Renal cortical epithelial cell (primary cell): ENCODE measurements at places on chromosomes 2 and 18. TPM values are rescaled to one million over a fixed set of nuclear protein-coding genes. Genes with fewer than 3 reads are reported as not detected.

GRCh38 chr2:11533278-11534070 lies at the start of gene GREB1:
TSS of gene GREB1 (plus strand) at chr2:11534045. CDS start at chr2:11556615, 22,570 bp downstream.
- DNase-seq, result no peak

GRCh38 chr2:95401480-95401879 lies 1.0 kb upstream of the FAHD2A start:
- no peak for DNase-seq

DNA sequence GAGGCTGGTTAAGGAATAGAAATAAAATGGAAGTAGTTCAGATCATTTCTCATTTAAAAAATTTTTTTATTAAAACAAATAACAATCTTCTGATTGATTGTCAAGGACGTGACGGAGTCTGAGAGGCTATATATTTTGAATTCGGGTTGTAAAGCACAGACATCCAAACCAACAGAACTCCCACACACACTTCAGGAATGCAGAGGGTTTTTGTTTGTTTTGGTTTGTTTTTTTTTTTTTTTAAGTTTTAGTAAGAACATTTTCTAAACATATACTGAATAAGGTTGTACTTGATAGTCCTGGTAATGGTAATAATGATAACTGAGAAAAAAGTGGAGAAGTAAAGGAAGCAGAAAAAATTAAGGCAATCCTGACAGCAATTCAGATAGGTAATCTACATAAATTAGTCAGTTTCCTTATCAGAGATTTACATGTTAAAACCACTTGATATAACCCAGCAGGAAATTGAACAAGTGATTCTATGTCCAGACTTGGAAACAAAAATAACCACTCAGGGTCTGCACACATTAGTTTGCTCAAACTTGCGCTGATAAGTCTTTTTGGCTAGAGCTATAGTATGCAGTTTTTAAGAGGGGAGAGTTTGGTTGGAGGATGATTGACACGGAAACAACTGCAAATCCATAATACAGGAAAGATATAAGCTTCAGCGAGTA lies 51.5 kb upstream of the CTAGE1 start:
- DNase-seq, result no peak

DNA sequence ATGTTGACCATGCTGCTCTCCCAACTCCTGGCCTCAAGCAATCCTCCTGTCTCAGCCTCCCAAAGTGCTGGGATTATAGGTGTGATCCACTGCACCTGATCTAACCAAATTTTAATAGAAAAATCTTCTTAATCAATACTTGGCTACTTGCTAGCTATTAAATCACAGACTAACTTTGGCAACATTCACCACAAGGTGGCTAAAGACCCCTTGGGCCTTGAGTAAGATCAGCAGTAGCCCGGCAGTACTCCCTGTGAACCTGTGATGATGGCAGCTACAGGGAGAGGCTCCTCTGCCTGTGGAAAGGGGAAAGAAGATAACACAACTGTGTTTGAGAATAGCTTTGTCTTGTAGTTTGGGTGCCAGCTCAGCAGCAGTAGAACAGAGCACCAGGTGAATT lies 102.9 kb downstream of the SLC39A10 start:
- no peak for DNase-seq

- DNase-seq, result no peak
Observed at GRCh38 chr18:45562567-45563479, 52.5 kb upstream of the SLC14A2 start.

DNA sequence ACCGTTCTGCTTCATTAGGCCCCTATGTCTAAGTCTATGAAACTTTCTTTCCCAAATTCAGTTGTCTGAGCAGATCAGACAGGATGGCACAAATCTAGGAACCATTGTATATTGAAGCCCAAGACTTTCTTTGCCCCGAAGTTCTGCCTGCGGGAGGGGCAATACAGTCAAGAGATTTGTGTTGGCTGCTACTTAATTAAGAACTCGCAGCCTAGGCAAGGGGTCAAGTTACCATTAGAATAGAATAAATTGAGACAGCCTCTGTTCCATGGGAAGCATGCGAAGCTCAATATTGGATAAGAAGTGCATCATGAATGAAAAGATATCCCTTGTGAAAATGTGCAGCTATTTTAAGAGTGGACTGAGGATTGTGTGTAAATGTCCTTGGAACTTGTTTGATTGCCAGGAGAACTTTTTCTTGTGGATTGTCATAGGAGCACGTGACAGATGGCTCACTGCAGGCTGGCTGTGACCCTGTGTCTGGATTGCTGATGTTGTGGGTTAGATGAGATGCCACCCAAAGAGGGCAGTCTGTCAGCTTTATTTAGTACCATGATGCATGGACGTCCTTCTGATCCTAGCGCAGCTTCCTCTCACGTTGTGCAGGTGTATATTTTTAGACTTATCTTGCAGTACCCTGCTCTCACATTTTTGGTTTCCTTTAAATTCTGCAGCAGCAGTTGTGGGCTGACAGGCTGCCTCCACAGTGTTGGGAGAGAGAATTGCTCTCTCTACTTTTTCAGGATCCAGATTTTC lies 30.9 kb downstream of the HAUS1 start:
- no peak for DNase-seq

- no peak for DNase-seq
Observed at GRCh38 chr2:176177580-176178037, 10.9 kb upstream of the HOXD1 start.

GRCh38 chr2:62458671-62459081 lies 47.3 kb downstream of the TMEM17 start:
- no peak for DNase-seq

- DNase-seq, result no peak
Observed at GRCh38 chr2:118145207-118145606, 56.9 kb downstream of the INSIG2 start.

DNA sequence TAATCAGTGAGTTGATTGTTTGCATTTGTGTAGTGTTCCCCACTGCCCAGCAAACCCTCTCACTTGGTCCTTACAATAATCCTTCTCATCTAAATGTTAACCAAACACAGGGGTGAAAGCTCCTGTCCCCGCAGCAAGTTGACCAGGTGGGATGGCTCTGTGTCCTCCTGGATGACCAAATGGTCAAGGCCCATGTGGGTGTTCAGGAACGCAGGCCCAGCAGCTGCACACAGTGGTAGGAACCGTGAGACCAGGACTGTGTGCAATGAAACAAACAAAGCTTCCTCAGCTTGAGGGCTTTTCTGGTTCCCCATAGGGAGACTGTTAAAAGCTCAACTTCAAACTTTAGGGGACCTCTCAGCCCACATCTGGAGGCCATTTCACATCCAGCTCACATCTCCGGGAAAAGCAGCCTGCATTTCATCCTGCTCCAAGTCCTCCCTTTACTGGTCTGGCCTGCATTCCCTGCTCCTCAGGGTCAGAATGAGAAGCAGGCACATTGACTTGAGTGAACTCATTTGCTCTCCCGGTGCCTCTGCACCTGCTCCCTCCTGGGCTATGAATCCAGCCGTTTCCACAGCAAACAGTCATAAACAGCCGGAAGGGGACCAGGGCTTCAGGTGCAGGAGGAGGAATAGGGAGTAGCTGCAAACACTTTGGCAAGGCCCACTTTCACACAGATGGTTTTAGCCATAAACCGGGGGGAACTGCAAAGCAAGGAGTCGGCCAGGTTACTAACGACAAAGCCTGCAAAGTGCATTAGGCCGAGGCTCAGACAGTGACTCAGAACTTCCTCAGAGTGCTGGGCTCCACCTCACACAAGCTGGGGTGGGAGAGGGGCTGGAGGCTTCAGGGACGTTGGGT lies 144.7 kb downstream of the CAPN13 start:
- DNase-seq, result peak; percentile 74

GRCh38 chr2:168601741-168602140 lies 145.7 kb downstream of the CERS6 start:
- DNase-seq, result no peak

- DNase-seq, result no peak
Observed at GRCh38 chr18:80166725-80167124, 57.7 kb downstream of the ADNP2 start.

GRCh38 chr2:216603010-216603883 lies 30.0 kb upstream of the IGFBP2 start:
- no peak for DNase-seq

DNA sequence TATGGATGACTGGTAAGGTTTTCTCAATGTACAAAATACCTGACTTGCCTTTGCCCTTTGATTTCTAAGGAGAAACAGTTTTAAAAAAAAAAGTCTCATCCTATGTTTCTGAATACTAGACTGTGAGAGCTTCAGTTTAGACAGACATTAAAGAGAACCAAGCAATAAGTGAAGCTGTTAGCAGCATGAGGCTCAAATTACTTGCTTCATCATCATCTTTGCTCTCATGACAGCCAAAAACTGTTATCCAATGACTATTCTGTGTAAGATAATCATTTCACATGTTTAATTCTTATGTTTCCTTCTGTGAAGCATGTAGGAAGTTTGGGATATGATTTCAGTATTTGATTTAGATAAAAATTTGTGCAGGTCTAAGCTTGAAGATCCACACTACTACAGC lies 129.2 kb downstream of the COMMD1 start:
- DNase-seq, result no peak

DNA sequence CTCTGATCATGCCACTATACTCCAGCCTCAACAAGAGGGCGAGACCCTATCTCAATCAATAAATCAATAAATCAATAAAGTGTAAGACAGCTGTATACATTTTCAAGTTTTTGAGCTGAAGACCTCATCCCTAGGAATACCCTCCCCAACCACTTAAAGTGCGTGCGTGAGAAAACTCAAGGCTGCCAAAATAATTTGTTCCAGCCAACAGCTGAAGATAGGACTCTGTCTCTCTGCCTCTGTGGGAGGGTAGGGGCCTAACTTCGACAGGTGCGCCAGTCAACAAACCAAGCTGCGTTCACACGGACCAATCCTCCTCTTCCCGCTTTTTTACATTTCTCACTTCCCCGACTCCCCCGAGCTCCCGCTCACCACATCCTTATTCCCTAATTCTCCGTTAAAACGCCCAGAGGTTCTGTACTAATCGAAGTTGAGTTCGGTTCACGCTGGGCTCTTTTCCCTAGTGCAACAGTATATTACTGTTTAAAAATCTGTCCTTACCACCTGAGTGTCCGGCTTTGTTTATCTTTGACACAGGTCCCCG lies 618 bp downstream of the POLR2D start:
- no peak for DNase-seq

Gene UGT1A8
- total RNA-seq, result 0.35 TPM in 2 replicates

Gene MTA3
- 28.0 and 47.6 TPM in 2 replicates for total RNA-seq

Gene KCNK3
- total RNA-seq, result 9.6 and 13.7 TPM in 2 replicates

Gene GAREM1
- total RNA-seq, result 3.6 and 40.3 TPM in 2 replicates

Gene GPR39
- 9.2 and 26.0 TPM in 2 replicates for total RNA-seq

Gene TLX2
- 0.05 TPM in 1 of 2 replicates, not detected in the other for total RNA-seq

Gene C2orf66
- 0.35 TPM in 1 of 2 replicates, not detected in the other for total RNA-seq

Gene SLC5A7
- not detected in 2 replicates for total RNA-seq

Gene PLA2R1
- total RNA-seq, result 10.2 and 17.8 TPM in 2 replicates

Gene DCDC2C
- not detected in 2 replicates for total RNA-seq

Gene ITGB6
- total RNA-seq, result 259 and 383 TPM in 2 replicates

Gene REG3G
- total RNA-seq, result not detected in 2 replicates

Gene MIB1
- 77.3 and 82.6 TPM in 2 replicates for total RNA-seq

Gene LRRTM4
- 0.10 TPM in 1 of 2 replicates, not detected in the other for total RNA-seq
